ENCODE measurements at places on chromosomes 12 and 14.

DNA sequence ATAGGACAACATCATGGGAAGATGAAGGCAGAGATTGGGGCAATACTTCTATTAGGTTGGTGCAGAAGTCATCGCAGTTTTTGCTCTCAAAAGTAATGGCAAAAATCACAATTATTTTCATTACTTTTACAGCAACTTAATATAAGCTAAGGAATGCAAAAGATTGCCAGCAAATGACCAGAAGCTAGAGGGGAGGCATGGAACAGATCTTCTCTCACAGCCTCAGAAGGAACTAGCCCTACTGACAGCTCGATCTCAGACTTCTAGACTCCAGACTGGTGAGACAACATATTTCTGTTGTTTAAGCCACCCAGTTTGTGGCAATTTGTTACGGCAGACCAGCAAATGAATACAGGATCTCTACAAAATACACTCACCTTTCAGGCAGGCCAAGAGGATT, 348.5 kb upstream of the TBX3 start:
- peaks cover 29% of the 10 kb centered on the region for H3K4me1 ChIP-seq
- DNase-seq: no peak
- H3K27me3 ChIP-seq: no peaks in the 10 kb centered on the region
- H3K27ac ChIP-seq: no peak overlapping the region
- H3K36me3 ChIP-seq: no peaks in the 10 kb centered on the region
- H3K4me3 ChIP-seq: no peak overlapping the region

- no peak overlapping the region for H3K27ac ChIP-seq
- H3K36me3 ChIP-seq: no peaks in the 10 kb centered on the region
- H3K4me1 ChIP-seq: no peaks in the 10 kb centered on the region
- H3K27me3 ChIP-seq: no peaks in the 10 kb centered on the region
These were observed 976.4 kb upstream of the SEL1L start for GRCh38 chr14:82510007-82510406.

GRCh38 chr14:23408307-23408630, 196 bp upstream of the MYH6 start:
- H3K27me3 ChIP-seq: peaks cover 20% of the 10 kb centered on the region
- no peak for DNase-seq
- no peak overlapping the region for H3K4me3 ChIP-seq
- peaks cover 4% of the 10 kb centered on the region for H3K4me1 ChIP-seq

GRCh38 chr12:13313886-13314285, 117.4 kb downstream of the EMP1 start:
- DNase-seq: no peak
- peaks cover 3% of the 10 kb centered on the region for H3K27me3 ChIP-seq
- H3K36me3 ChIP-seq: no peaks in the 10 kb centered on the region
- no peak overlapping the region for H3K27ac ChIP-seq

DNA sequence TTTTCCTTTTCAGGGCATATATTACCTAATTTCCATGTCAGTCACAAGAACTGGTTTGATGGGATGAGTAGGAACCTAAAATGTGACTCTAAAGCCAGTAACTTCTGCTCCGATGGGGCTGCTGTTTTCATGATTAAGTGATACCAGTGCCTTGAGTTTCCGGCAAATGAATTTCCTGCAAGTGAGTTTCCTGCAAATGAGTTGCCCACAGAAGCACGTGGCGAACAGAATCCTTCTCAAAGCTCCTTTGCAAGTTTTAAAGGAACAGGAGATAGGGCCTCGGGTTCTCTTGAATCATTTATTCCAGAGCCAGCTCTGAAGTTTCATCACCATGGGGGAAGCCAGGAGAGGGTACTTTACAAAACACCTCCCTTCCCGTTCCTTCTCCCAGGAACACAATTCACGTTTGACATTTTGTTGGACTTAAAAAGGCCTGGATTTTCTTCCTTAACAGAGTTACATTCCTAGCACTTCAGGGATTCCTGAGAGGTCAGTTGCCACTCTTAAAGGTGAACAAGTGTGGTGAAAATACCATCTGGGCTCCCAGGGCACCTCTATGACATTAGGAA, 2.2 kb upstream of the PPTC7 start:
- no peak overlapping the region for H3K27ac ChIP-seq
- no peaks in the 10 kb centered on the region for H3K27me3 ChIP-seq
- peaks cover 21% of the 10 kb centered on the region for H3K4me1 ChIP-seq
- no peaks in the 10 kb centered on the region for H3K36me3 ChIP-seq
- no peak for DNase-seq

- peaks cover 3% of the 10 kb centered on the region for H3K4me1 ChIP-seq
- no peak overlapping the region for H3K27ac ChIP-seq
- no peak overlapping the region for H3K4me3 ChIP-seq
- no peak for DNase-seq
- H3K27me3 ChIP-seq: peaks cover 3% of the 10 kb centered on the region
- H3K36me3 ChIP-seq: no peaks in the 10 kb centered on the region
These were observed 156.9 kb downstream of the DPF3 start for GRCh38 chr14:72736786-72737559.

GRCh38 chr14:99055816-99056215, 216.2 kb downstream of the BCL11B start:
- peaks cover 47% of the 10 kb centered on the region for H3K27me3 ChIP-seq
- H3K4me3 ChIP-seq: no peak overlapping the region
- H3K4me1 ChIP-seq: no peaks in the 10 kb centered on the region
- H3K36me3 ChIP-seq: peaks cover 5% of the 10 kb centered on the region
- H3K27ac ChIP-seq: no peak overlapping the region
- DNase-seq: no peak

GRCh38 chr12:51863933-51864832, 15.7 kb upstream of the FIGNL2 start:
- no peak overlapping the region for H3K27ac ChIP-seq
- DNase-seq: peak; percentile 70
- H3K27me3 ChIP-seq: peaks cover 10% of the 10 kb centered on the region
- peaks cover 52% of the 10 kb centered on the region for H3K4me1 ChIP-seq
- no peaks in the 10 kb centered on the region for H3K36me3 ChIP-seq

DNA sequence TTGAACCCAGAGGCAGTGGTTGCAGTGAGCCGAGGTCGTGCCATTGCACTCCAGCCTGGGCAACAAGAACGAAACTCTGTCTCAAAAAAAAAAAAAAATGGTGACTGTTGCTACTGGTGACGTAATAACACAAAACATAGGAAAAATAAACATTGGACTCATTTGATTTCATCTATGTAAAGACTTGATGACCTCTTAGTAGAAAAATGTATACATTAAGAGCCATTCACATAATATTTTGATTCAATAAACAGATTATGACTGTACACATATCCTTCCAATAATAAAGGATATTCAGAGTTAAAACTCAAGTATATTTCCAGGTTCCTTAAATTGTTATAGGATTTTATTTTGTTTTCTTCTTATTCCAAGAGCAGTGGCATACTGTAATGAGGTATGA, 65.7 kb upstream of the AEBP2 start:
- H3K27ac ChIP-seq: no peak overlapping the region
- no peaks in the 10 kb centered on the region for H3K27me3 ChIP-seq
- DNase-seq: no peak
- peaks cover 7% of the 10 kb centered on the region for H3K4me1 ChIP-seq
- H3K4me3 ChIP-seq: no peak overlapping the region

DNA sequence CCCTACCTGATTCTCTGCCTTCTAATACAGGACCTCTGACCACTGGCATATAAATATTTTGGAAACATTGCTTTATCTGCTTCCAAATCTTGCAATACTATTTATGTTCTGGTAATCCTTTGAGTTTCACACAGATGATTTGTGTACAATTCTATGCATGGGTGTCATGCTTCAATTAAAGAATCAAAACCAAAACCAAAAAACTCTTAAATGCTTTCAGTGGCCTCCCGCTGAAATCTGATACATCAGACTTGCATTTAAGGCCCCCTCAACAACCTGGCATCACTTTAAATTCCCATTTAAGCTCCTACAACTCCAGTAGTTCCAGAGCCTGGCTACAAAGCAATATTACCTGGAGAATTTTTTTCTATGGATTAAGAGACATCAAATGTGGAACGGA, 221.7 kb upstream of the NAV3 start:
- no peak overlapping the region for H3K4me3 ChIP-seq
- H3K27me3 ChIP-seq: no peaks in the 10 kb centered on the region
- H3K36me3 ChIP-seq: no peaks in the 10 kb centered on the region
- no peak overlapping the region for H3K27ac ChIP-seq
- H3K4me1 ChIP-seq: peaks cover 42% of the 10 kb centered on the region
- no peak for DNase-seq

DNA sequence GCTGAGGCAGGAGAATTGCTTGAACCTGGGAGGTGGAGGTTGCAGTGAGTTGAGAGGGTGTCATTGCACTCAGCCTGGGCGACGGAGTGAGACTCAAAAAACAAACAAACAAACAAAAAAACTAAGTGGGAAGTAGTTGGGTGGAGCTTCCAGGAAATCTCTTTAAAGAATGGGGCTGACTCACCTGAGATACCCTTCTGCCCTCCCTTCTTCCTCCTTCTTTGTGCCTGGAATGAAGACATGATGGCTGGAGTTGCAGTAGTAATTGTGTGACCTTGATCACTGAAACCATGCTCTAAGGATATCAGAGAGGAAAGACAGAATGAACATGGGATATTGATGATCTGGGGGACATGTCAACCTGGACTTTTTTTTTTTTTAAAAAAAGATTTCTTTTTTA, 87.6 kb upstream of the MED13L start:
- no peaks in the 10 kb centered on the region for H3K36me3 ChIP-seq
- no peak overlapping the region for H3K4me3 ChIP-seq
- no peak overlapping the region for H3K27ac ChIP-seq

GRCh38 chr14:103292426-103293374, 41.3 kb upstream of the EIF5 start:
- peaks cover 31% of the 10 kb centered on the region for H3K27me3 ChIP-seq
- DNase-seq: peak; percentile 83
- no peaks in the 10 kb centered on the region for H3K4me1 ChIP-seq
- H3K36me3 ChIP-seq: no peaks in the 10 kb centered on the region

DNA sequence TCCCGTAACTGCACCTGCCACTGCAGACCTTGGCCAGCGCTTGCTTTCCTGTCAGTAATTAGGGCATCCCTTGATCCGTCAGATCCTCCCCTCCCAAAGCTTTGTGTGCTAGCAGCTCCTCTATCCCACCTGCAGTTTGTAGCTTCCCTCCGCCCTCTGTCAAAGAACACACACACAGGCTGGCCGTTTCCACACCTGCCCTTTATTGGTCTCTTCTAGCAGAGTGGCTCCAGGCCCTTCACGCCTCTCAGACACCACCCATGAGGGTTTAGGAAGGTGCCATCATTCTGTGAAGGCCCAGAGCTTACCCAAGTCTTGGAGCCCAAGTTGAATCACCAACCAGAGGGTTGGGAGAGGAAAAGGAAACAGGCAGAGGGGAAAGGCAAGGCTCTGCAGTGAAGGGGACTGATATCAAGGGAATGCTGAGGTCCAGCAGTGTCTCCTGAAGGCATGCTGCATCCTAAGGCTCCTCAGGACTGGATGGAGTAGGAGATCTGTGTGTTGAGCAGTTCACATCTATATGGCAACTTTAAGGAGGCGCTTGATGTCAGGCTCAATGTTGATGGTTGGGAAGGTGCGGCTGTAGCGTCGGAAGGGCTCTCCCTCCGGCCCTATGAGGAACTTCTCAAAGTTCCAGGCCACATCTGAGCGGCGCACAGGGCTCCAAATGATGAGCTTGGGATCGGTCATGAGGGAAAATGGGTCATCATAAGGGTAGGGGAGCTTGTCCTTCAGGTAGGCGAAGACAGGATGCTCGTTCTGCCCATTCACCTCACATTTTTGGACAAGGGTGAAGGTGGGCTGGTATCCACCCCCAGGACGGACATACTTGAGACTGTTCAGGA, 3.4 kb downstream of the GPX2 start:
- H3K27me3 ChIP-seq: no peaks in the 10 kb centered on the region
- no peak for DNase-seq
- peaks cover 8% of the 10 kb centered on the region for H3K4me1 ChIP-seq
- no peak overlapping the region for H3K27ac ChIP-seq
- no peak overlapping the region for H3K4me3 ChIP-seq
- H3K36me3 ChIP-seq: peaks cover 9% of the 10 kb centered on the region

DNA sequence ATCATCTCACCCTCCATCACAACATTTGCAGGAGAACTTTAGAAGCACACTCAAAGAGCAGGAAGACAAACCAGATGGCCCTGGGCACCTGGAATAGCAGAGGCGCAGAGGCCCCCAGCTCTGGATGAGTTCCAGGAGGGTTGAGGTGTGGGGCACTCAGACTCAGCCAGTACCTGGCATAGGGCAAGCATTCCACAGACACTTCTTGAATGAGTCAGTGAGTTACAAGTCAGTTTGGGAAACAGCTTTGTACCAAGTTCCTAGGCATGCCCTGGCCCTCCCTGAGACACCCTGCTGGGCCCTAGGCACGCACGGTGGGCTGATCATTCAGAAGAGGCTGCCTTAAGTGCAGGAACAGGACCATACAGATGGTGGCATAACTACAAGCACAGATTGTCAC, 54.3 kb downstream of the MAP3K9 start:
- H3K4me3 ChIP-seq: no peak overlapping the region
- H3K27ac ChIP-seq: no peak overlapping the region
- H3K4me1 ChIP-seq: no peaks in the 10 kb centered on the region
- H3K36me3 ChIP-seq: peaks cover 5% of the 10 kb centered on the region
- no peaks in the 10 kb centered on the region for H3K27me3 ChIP-seq

DNA sequence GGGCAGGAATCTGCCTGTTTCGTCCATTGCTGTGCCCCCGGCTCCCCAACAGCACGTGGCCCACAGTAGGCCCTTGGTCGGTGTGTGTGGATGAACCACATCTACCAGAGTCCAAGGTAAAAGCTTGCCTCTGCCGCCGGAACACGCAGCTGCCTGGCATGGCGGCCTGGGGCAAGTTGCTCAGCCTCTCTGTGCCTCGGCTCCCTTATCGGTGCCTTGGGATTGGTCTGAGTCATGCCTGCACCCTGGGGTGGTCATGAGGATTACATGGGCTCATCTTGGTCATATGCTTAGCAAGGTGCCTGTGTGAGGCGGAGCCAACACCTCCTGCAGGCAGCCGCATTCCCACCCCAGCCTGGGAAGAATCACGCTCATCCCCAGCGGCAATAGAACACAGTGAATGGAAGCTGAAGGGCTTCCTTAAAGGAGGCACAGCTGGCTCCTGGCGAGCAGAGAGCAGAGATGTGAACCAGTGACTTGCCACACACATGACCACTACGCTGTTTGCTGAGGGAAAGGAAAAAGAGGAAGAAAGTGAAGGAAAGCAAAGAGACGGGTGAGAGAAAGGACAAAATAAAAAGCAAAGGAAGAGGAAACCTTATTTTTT, 5.5 kb upstream of the SCARB1 start:
- no peaks in the 10 kb centered on the region for H3K27me3 ChIP-seq
- no peak overlapping the region for H3K27ac ChIP-seq
- H3K36me3 ChIP-seq: peaks cover 1% of the 10 kb centered on the region
- H3K4me1 ChIP-seq: peaks cover 31% of the 10 kb centered on the region

- no peak overlapping the region for H3K4me3 ChIP-seq
- H3K4me1 ChIP-seq: no peaks in the 10 kb centered on the region
- no peaks in the 10 kb centered on the region for H3K36me3 ChIP-seq
- peaks cover 43% of the 10 kb centered on the region for H3K27me3 ChIP-seq
- no peak for DNase-seq
- no peak overlapping the region for H3K27ac ChIP-seq
These were observed 1172.5 kb downstream of the BCL11B start for GRCh38 chr14:98099527-98099926.

Data from neural crest cell (in vitro differentiated cells).